ENCODE measurements at places on chromosomes 12 and 14.

DNA sequence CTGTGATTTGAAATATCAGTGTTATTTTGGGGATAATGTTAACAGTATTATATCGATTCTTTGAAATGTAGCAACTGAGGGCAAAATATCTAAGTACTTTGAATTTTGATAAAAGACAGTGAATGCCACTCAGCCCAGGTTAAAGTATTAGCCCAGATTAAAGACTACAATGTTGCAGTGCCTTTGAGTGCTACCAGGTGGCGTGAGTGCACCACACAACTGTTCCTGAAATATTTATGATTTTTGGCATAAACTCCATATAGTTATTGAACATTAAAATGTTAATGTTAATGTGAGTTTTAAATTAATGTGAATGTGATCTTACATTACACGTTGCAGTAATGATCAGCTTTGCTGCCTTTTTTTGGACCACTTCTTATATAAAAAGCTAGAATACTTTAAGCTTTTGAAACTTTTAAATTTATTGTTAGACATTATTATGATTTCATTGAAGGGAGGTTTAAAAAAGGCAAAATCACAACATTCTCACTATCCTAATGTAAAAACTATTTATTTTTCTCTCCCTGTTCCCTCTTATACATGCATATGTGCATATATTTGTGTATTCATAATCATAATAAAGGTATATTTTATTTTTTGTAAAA lies 22.5 kb downstream of the MRPS35 start:
- DNase-seq = peak; percentile 69

DNA sequence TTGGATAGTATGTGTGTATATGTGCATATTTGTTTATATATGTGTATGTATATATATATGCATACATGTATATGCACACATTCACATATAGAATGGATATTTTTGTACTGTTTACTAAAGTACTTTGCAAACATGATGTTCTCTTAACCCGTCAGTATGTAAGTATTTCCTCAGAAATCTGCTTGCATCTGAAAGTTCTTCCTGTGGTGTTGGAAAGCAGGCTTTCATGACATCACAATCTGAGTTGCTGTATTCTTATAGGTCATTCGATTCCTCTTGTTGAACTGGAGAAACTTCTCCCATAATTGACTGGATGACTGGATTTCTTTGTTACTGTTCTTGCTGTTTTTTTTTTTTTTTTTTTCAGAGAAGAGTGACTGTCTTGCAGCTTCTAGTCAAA lies 29.1 kb downstream of the GABARAPL1 start:
- DNase-seq = peak; percentile 14

GRCh38 chr12:40693207-40693821 lies 1.1 kb downstream of the CNTN1 start:
- DNase-seq = no peak

GRCh38 chr12:87704374-87704773 lies 324.8 kb downstream of the C12orf50 start:
- DNase-seq = no peak

DNA sequence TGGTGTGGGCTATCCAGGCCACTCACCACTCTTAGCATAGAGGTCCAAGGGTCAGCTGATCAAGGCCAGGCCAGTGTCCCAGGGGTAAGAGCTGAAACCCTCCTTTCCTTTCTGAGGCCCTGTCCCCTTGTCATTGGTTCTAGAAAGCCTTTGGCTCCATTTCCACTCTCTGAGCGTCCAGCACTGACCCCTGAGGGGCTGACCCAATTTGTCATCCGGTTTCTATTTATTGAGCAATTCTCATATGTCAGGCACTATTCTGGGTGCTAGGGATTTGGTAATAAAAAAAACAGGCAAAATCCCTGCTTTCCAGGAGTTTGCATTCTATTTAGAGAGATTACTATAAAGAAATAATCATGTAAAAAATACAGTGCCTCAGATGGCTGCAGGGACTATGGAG lies 3.4 kb downstream of the KRT77 start:
- no peak for DNase-seq

DNA sequence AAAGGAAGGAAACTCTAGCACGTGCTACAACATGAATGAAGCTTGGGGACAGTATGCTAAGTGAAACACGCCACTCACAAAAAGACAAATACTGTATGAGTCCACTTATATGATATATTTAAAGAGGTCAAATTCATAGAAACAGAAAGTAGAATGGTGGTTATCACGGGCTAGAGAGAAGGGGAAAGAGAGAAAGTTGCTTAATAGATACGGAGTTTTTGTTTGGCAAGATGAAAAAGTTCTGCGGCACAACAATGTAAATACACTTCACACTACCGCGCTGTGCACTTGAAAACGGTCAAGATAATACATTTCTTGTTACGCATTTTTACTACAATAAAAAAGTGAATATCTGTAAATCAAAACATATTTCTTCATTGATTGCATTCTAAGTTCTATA lies 37.3 kb downstream of the FBLN5 start:
- DNase-seq = no peak

GRCh38 chr12:86770871-86771270 lies 514.7 kb upstream of the MGAT4C start:
- no peak for DNase-seq

DNA sequence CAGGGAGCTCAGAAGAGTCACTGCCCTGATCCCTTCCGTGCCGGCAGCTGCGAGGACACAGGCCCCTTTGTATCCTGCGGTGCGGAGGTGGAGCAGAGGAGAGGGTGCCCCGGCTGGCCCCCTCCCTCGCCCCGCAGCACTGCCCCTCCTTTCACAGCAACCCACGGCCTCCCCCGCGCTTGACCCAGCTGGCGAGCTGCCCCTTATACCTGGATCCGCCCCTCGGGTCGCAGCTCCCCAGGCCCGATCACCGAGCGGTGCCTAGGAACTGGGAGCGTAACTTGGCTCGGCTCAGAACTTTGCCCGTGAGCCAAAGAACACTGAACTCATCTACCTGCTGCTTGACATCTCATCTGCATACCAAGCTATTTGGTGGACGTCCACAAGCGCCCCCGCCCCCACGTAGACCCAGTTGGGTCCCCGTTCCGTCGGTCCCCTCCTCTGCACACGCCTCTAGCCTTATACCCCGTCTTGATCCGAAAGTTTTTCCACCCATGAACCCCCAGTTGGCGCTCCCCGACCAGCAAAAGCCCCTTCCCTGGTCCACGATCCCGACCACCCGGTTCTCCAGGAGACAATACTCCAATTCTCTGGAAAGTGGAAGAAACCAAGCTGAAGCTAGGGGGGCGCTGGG lies 697 bp upstream of the DNAJC14 start:
- no peak for DNase-seq
